ENCODE measurements at places on chromosomes 1 and 21. TPM values are rescaled to one million over a fixed set of nuclear protein-coding genes. Genes with fewer than 3 reads are reported as not detected.

The KRTAP6-2 gene
- not detected for total RNA-seq

The FMO4 gene
- total RNA-seq: 8.2 TPM

The KIF21B gene
- total RNA-seq: 0.31 TPM

The CNTN2 gene
- total RNA-seq: not detected

The BTBD19 gene
- total RNA-seq: 5.1 TPM

The KLHDC9 gene
- 2.6 TPM for total RNA-seq

The SPRR2E gene
- not detected for total RNA-seq

The MR1 gene
- 20.7 TPM for total RNA-seq

The CADM3 gene
- 186 TPM for total RNA-seq

The FAM43B gene
- total RNA-seq: 1.2 TPM

The S100A3 gene
- 11.2 TPM for total RNA-seq

The TTC22 gene
- not detected for total RNA-seq

The VSIG8 gene
- total RNA-seq: not detected

The SLC6A17 gene
- 0.15 TPM for total RNA-seq

The CFHR2 gene
- total RNA-seq: not detected

The ORC1 gene
- total RNA-seq: 0.34 TPM

The SELP gene
- not detected for total RNA-seq

The HTR6 gene
- not detected for total RNA-seq

The CA6 gene
- total RNA-seq: not detected

The CFAP107 gene
- not detected for total RNA-seq

The RHOU gene
- total RNA-seq: 17.7 TPM

The MRPL20 gene
- total RNA-seq: 98.0 TPM

The RNU1-1 gene
- under 0.01 TPM for total RNA-seq

The KISS1 gene
- not detected for total RNA-seq

The MAGI3 gene
- 5.0 TPM for total RNA-seq

The LMX1A gene
- total RNA-seq: not detected

The TCHH gene
- total RNA-seq: 0.06 TPM

The NCF2 gene
- not detected for total RNA-seq

The DMRTA2 gene
- not detected for total RNA-seq

The DYNLT5 gene
- total RNA-seq: not detected

The HPDL gene
- 0.83 TPM for total RNA-seq

The RHD gene
- total RNA-seq: not detected

The CLCA1 gene
- total RNA-seq: not detected

The OR6K3 gene
- total RNA-seq: not detected

The BSND gene
- not detected for total RNA-seq

The CRYAA gene
- total RNA-seq: not detected

The IL6R gene
- 15.4 TPM for total RNA-seq

The USH2A gene
- total RNA-seq: not detected

The GPR52 gene
- 0.25 TPM for total RNA-seq

The CD1B gene
- not detected for total RNA-seq

The LCE2B gene
- not detected for total RNA-seq

The LCE1F gene
- total RNA-seq: not detected

The NR5A2 gene
- 0.25 TPM for total RNA-seq

The ADPRS gene
- total RNA-seq: 32.7 TPM

The HMCN1 gene
- total RNA-seq: 157 TPM

The FCRL2 gene
- not detected for total RNA-seq

The HHIPL2 gene
- 0.81 TPM for total RNA-seq

The OPTC gene
- total RNA-seq: not detected

The GALE gene
- 10.8 TPM for total RNA-seq

The CTPS1 gene
- 15.2 TPM for total RNA-seq

All from cardiac ventricle fibroblast (primary cell).